Spleen (tissue), 13 donors: ENCODE measurements at places on chromosomes 1 and 21. TPM values are rescaled to one million over a fixed set of nuclear protein-coding genes. Genes with fewer than 3 reads are reported as not detected.
A peak's percentile ranks its signal among the peaks of the same experiment; 100 is the strongest.

DNA sequence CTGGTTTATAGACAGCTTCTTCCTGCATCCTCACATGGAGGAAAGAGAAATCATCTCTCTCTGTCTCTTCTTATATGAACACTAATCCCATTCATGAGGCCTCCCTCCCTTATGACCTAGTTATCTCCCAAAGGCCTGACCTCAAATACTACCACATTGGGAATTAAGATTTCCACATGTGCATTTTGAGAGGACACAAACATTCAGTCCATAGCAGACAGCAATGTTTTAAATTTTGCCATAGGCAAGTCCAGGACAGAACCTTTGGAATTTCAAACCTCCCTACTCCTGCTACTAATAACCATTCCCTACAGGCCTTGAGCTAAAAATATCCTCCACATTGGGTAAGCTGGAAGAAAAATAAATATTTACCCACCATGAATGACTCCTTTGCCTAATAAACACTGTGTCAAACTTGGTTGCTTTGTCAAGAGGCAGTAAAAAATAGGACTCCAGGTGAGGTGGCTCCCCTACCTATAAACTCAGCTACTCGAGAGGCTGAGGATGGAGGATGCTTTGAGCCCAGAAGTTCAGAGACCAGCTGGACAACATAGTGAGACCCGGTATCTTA is 113.7 kb downstream of the ZNF281 start:
- no peak for DNase-seq

- peak; percentile 87 for DNase-seq
Measured at GRCh38 chr1:221712776-221713431, 29.0 kb downstream of the DUSP10 start.

DNA sequence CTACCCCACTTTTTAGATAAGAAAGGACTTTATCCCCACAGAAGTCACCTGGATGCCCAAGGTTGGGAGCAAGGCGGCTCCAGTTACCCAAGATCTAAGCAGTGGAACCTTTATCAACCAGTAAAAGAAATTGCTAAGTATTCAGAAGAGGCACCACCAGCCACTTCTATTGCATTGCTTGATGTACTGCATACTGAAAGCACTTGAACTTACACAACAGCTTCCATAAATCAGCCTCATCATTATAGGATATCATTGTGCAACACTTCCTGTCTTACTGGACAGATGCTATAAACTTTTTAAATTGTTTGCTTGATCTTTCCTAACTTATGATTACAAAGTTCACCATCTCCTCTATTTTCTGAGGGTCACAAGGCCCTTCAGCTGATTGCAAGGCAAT is 642.7 kb upstream of the CXADR start:
- DNase-seq = no peak

C1orf141 gene
- total RNA-seq = not detected

- DNase-seq = no peak
Measured at GRCh38 chr1:82168482-82168881, 367.7 kb downstream of the ADGRL2 start.

- DNase-seq = no peak
Measured at GRCh38 chr1:112244131-112244530, 151.9 kb upstream of the CTTNBP2NL start.

AK2 gene
- total RNA-seq = 116 TPM

DNA sequence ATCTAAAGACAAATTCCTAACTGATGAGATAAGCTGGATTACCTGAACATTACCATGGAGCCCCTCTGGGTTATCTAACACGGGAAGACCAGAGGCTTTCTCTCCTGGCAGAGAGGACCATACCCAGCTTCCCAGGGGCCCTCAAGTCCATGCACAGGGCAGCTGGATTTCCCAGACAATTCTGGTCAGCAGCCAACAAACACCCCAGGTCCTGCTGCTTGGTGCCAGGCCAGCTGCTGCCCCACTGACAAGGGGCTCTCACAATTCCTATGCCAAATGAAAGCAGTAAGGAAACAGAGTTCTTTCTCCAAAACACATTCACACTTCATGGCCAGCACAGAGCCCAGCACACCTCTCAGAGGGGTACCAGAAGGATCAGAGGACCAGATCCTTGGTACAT is 114.2 kb downstream of the HLCS start:
- DNase-seq = no peak

DNA sequence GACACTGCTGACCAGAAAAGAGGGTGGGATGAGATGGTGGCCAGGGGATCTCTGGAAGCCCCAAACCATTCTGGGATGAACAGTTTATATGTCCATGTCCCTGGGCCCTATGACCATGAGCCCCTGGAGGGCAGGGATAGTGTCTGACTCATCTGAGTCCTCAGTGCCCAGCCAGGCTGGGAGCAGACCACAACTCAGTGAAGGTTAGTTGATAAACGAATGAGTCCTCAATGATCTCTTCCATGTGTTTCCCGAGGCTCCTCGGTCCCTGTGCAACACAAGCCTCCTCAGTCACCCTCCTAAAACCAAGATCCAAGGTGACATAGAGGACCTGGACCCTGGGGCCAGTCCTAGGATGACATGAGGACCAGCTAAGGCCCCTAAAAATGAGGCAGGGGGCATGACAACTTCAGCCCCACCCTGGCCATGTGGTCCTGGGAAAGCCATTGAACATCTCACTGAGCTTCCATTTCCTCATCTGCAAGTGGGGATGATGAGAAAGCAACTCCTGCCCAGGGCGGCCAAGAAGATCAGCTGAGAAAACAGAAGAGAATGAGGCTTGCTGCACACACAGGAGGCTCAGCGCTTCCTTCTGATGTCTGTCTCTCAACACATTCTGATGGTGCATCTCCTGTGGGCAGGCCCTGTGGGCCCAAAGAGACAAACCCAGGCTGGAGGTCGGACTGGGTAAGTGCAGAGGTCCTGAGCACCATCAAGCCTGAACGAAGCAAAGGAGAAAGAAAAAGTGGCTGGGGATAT is 86.3 kb downstream of the GLIS1 start:
- peak; percentile 57 for DNase-seq
